ENCODE measurements at places on chromosomes 11 and 22.

DNA sequence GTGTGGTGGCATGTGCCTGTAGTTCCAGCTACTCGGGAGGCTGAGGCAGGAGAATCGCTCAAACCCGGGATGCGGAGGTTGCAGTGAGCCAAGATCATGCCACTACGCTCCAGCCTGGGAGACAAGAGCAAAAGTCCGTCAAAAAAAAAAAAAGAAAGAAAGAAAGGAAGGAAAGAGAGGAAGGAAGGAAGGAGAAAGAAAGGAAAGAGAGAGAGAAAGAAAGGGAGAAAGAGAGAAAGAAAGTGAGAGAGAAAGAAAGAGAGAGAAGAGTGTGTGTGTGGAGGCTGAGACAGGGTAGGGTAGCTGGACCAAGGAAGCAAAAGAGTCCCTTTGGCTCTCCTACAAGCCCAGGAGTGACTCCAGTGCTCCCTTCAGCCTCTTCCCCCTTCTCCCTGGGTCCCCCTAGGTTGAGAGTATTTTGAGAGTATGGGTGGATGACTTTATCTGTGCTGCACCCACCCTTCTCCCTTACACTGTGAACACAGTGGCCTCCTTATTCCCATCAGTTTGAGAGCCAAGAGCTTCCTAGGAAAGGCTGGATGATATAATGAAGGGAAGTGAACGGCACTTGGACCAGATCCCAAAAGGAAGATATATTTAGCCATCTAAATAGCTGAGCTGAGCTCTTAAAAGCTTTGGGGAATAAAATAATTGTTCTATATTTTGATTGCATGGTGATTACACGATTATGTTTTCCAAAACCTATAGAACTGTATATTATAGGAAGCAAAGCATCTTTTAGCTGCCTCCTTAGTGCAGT, 9.5 kb upstream of the DENND5A start:
- no peak for DNase-seq

DNA sequence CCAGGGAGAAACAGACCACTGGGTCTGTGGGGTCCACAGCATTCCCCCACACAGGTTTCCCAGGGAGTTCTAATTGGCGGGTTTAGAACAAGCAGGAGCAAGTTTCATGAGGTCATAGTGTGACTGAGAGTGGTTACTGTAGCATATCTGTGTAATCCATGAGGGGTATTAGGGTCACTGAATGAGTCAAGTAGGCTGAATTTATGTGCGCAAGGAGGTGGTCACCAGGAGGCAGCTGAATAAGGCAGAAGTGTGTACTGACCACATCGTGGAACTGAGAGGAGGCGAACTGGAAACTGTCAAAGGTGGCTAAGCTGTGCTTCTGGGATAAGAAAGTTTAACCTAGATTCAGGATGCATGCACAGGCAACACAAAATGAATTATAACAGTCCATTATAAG, 876.0 kb downstream of the METTL15 start:
- DNase-seq = no peak

GRCh38 chr11:85694385-85694980, 8.5 kb upstream of the CCDC89 start:
- no peak for DNase-seq

DNA sequence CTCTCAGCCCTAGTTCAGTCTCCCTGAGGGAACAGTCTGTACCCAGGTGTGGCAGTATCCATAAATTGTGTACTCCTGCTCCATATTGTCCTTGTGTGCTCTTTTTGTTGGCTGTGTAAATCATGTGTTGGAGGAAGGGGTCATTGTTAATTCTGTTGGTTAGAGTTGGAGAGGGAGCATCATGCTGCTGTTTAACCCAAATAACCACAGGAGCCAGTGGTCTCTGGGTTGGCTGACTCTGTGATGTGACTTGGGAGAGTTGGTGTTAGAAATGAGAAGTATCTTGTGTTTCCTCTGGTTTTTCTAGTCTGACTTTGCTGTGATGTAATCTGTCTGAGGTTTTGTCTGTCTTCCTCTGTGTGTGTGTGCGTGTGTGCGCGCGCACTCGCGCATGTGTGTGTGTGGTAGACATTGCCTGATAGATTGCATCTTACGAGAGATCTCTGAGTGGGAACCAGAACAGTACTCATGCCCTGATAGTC, 30.5 kb downstream of the CTNND1 start:
- DNase-seq = no peak

- no peak for DNase-seq
These were observed 1552.7 kb upstream of the TENM4 start for GRCh38 chr11:80993536-80993935.

DNA sequence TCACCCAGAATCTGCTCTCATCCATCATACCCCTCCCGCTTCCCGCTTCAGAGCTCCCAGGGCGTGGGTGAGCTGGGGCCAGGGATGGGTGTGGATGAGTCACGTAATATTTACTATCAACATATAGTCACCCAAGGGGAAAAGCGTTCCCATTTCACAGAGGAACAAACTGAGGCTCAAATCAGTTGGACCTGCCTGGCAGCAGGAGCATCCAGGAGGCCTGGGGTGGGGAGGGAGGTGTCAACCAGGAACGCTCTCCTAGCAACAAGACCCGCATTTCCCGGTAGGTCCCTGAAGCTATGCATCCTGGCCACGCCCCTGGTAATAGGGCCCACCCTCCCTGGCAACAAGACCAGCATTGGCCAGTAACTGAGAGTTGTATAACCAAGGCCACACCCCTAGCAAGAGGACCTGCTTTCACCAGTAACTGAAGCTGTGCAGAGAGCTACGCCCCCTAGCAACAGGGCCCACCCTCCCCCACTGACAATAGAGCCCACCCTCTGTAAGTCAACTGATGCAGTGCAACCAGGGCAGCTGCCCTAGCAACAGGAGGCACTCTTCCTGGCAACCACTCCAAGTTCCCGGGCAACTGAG, 32.7 kb upstream of the TXNRD2 start:
- DNase-seq = peak; percentile 86

- no peak for DNase-seq
These were observed 37.6 kb downstream of the TPBGL start for GRCh38 chr11:75277991-75278790.

DNA sequence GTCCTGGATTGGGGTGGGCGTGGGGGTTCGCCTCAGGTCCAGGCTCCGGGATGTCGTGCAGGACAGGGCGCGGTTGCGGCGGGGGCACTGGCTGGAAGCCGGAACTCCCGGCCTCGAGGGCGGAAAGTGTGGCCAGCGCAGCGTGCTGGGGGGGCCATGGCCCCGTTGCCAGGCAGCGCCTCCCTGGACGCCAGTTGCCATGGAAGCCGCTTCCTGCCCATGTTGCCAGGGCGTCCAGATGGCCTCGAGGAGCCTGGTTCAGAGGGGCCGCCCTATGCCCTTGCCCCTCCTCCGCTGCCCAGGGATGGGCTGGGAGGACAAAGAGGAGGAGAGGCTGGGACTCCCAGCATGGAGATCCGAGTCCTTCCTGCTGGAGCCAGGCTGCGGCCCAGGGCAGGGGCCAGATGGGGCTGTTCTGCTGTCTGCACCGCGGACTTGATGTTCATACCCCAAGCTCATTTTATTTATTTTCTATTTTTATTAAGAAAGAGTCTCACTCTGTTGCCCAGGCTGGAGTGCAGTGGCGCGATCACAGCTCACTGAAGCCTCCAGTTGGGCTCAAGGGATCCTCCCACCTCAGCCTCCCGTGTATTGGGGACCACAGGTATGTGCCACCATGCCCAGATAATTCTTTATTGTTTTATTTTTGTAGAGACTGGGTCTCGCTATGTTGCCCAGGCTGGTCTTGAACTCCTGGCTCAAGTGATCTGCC, 4.6 kb upstream of the CCDC188 start:
- DNase-seq = no peak

- DNase-seq = no peak
These were observed 35.8 kb downstream of the DGCR2 start for GRCh38 chr22:19086417-19086816.

- no peak for DNase-seq
These were observed 16.8 kb upstream of the OSBPL5 start for GRCh38 chr11:3181725-3182461.

DNA sequence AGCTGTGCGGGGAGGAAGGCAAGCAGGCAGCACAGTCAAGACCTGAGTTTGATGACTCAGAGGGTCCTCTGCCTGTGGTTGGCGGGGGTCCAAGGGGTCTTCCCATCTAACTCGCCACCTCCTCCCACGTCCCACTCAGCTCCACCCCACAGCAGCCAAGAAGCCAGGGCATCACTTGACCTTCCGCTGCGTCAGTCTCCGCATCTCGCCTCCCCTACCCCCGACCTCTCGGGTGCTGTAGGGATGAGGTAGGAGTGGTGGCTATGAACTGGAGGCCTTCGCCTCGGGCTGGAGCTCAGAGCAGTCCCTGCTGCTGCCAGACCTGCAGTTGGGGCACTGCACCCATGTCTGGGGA, 90.6 kb downstream of the CDKN1C start:
- no peak for DNase-seq

DNA sequence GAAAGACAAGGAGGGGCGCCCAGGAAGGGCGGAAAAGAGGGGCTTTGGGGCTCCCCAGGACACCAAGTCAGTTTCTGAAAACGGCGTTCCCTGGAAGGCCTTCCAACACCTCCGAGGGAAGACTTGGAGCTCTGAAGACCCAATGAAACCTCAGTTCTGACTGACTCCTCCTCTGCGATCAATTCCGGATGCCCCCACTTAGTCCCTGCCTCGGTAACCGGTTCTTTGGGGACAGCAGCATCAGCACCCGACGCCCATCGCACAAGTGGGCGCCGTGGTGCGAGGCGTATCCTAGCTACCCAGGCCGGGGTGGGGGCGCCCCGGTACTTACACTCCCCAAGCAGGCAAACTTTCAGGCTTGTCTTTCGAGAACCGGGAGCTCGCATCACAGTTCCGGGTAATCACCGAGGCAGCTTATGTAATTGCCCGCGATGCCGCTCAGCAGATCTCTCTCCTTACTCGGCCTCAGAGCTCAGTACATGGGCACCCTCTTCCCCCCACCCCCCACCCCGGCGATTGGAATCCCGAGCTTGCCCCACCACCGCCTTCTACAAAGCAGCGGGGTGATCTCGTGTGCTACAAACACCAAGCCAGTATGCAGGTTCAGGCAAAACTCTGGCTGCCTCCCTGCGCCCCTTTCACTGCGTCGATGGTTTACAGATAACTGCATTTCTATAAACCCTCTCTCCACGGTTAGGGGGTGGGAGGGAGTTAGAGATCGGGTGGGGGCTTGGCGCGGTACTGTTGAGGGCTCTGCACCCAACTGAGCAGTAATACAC, 2.0 kb downstream of the TENM4 start:
- DNase-seq = no peak

GRCh38 chr11:80718611-80719291, 1277.9 kb upstream of the TENM4 start:
- DNase-seq = no peak

DNA sequence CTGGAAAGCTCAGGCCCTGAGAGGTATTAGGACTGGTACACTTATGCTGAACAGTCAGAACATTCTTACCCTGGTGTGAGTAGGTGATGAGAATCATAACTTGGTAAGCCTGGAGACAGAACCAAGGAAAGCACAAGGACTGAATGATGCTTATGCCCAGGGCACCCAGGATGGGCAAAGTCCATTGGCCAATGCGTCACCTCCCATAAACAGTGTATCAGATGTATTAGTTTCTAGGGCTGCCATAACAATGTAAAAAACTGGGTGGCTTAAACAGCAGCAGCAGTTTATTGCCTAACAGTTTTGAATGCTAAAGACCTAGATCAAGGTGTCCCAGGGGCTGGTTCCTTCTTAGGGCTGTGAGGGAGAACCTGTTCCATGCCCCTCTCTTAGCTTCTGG, 107.0 kb downstream of the FAR1 start:
- no peak for DNase-seq

DNA sequence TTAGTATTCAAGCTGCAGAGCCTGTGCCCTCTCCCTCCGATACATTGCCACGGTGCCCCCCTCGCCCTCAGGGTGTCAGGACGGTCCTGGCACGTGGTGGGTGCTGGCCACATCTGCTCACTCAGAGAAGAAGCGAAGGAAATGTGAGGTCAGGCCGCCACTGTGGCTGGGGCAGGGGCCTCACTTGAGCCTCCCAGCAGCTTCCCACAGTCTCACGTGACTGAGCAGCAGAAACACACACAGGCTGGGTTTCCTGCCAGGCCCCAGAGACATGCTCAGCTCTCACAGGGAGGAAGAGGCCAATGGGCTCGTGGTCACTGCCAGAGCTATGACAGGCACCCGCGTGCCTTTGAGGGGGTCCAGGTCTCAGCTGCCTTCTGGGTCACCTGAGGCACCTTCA, 37.9 kb upstream of the PRR5 start:
- DNase-seq = no peak

DNA sequence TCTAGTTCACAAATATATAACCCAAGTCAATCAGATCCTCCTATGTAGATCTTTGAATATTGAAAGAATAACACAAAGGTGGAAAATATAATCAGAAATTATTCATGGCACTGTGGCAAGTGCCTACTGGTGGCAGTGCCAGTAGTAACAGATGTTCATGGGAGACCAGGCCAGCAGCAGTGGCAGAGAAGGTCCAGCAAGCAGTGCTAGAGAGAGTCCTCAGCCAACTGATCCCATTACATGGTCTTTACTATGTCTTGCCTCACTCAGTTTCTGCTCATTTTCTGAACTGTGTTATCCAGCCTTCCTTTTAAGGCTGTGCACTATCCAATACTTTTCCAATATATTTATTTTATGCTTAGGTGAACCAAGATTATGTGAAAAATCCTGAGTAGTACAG, 124.9 kb downstream of the MRTFA start:
- DNase-seq = no peak

DNA sequence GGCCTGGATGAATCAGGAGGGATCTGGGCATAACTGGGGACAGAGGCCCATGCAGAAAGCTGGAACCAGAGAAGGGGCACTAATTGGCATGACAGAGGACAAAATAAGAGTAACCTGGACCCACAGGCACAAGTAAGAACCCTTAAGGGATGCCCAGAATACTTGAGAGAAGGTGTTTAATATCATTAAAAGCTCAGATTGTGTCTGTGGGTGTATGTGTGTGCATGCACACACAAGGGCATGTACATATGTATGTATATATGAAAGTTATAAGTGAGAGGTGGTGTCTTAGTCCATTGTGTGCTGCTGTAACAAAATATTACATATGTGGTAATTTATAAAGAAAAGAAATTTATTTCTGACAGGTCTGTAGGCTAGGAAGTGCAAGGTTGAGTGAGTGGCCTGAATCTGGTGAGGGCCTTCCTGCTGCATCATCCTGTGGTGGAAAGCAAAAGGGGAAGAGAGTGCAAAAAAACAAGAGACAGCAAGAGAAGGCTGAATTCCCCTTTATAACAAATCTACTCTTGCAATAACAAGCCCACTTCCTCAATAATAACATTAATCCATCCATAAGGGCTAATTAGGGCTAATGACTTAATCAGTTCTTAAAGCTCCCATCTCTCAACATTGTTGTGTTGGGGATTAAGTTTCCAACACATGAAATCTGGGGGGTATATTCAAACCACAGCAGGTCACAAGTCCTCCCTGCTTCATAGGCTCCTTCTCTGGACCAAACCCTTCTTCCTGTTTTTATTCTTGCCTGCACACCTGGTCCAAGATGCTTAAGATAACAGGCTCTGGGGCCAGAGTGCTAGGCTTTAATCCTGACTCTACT, 68.3 kb upstream of the POU2AF2 start:
- DNase-seq = no peak

GRCh38 chr11:25319127-25319526, 822.3 kb downstream of the LUZP2 start:
- DNase-seq = no peak
